ENCODE measurements at places on chromosomes 4 and X.

DNA sequence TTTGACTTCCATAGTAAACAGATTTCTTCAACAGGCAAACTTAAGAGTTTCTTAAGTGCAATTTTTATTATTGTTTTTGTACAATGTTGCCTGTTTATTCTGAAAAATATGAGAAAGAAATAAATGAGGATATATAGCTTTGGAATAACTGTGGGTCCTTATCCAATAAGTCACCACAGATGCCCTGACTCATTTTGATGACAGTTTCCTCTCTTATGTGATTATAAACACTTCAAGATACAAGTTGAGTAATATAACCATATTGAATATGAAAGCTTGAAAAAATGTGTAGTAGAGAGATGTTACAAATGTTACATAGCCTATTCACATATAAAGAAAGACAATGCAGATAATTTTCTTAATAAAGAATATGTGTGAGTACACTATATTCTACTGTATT, 931.6 kb downstream of the RAPGEF2 start:
- no peak for DNase-seq

DNA sequence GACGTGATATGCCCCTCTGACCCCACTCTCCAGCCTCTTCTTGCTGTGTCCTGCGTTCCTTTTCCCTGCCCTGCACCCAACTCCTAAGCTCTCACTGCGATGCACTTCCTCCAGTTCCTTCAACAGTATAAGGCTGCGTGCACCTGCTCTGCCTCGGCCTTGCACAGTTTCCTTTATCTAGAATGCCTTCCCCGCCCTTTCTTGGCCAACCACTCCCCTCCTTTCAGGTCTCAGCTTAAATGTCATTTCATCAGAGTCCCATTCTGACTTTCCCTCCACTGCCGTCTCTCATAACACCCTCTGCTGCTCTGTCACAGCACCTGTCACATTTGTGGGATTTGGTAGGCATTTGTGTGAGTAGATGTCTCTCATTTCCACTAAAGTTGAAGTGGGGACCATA, 58.4 kb upstream of the NEIL3 start:
- no peak for DNase-seq

DNA sequence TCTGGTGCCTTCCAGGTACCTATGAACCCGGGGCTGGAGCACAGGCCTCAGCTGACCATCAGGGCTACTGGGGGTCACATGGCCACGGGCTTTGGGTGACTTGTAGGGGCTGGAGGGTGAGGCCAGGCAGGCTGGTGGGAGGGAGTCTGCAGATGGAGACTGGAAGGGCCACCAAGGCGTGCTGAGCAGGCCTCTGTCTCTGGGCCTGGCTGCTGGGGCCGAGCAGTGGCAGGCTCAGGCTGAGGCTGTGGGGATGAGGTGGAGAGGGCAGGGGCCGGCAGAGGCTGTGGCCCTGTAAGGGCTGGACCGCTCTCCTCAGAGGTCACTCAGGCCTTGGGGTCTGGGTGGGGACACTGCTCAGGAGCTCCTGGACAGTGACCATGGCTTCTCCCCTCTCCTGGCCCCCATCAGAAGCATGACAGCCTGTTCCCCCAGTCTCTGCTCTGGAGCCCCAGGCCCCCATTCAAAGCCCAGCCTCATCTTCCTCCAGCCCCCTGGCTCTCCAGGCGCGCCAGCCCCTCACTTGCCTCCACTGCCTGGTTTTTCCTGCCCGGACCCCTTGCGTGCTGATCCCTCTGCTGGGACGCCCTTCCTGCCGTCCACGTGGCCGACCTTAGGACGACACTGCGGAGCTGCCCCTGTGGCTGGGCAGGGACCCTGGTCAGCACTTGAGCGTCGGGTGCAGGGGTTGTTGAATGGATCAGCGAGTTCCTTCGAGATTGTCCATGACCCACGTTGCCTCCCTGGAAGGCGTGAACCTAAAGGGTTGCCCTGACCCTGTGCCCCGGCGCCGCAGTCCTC, 11.1 kb upstream of the NAT8L start:
- no peak for DNase-seq

DNA sequence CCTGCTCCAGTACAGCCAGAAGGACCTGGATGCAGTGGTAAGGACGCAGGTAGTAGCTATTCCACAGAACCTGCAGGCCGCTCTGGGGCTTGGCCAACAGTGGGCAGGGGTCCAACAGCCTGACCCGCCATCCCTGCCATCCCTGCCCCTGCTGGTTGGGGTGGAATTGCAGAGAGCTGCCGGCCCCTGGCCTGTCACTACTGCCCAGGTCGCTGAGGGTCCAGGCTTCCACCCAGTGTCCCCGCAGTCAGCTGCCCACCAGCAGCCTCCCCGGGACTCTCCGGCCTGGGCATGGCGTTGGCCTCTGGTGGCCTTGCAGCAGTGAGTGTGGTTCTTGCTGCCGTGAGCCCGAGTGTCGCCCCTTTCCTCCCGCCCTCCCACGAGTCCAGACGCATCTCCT, 16.3 kb downstream of the TACC3 start:
- DNase-seq = no peak

GRCh38 chrX:34873500-34874225, 68.9 kb upstream of the FAM47B start:
- no peak for DNase-seq

- peak; percentile 26 for DNase-seq
Measured at GRCh38 chr4:15396157-15396800, 31.6 kb upstream of the C1QTNF7 start.

- no peak for DNase-seq
Measured at GRCh38 chrX:110125446-110126162, 122.7 kb downstream of the TMEM164 start.

Data from stimulated activated CD4-positive, alpha-beta T cell treated with anti-CD3 and anti-CD28 coated beads, Interleukin-1b, Interleukin-23, amount 100 ng/mL, for 1 hour (primary cell).